AG09319 (cell line): ENCODE measurements at places on chromosomes 3 and 15.

DNA sequence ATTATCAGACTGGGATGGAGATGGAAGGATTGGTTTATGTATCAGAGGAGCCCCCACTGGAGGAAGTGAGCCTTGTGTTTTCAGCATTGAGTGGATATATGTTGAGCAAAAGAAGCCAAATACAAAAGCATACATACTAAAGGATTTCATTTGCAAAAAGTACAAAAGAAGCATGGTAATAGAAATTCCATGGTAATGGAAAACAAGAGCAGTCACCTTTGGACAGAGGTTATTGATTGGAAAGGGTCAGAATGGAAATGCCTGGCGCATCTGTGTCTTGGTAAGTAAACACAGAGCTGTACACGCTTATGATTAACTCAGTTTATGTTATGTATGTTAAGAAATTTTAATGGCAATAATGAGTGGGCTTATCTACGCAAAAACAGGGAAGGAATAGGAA lies 72.7 kb downstream of the DHX36 start:
- no peak for DNase-seq

DNA sequence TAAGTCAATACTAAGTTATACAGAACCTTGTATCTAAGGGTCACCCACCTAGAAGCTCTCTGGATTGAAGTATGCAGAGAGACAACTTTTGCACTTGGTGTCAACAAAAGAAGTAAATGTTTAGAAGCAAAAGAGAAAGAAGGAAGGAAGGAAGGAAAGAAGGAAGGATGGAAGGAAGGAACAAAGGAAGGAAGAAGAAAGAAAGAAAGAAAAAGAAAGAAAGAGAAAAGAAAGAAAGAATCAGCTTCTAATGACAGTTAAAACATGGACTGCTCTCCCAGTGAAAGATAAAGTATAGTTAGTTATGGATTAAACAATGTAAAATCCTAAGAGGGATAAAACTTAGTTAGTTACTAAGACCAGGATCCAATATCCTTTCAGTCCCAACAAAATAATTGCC lies 613.8 kb upstream of the NR2F2 start:
- DNase-seq = no peak

DNA sequence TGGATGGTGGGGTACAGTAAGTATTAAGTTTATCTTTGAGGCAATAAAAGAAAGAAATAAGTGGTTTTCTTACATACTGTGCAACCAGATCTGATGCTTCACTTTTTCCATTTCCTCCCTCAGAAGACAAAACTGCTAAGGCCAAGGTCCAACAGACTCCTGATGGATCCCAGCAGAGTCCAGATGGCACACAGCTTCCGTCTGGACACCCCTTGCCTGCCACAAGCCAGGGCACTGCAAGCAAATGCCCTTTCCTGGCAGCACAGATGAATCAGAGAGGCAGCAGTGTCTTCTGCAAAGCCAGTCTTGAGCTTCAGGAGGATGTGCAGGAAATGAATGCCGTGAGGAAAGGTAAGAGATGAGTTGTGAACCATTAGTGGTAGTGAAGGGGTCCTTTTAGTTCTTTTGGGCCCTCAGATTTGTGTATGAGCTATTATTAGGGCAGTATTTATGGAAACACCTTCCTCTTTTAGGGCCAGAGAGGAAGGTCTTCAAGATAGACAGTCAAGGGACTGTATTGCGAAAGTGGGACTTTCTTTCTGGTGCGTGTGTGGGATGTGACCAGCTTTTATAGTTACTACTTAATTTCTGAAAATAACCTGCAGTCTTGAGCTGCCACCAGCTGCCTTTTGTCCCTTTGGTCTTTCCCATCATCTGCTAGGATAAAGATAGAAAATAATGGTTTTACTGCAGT lies 4.6 kb downstream of the ALAS1 start:
- no peak for DNase-seq

DNA sequence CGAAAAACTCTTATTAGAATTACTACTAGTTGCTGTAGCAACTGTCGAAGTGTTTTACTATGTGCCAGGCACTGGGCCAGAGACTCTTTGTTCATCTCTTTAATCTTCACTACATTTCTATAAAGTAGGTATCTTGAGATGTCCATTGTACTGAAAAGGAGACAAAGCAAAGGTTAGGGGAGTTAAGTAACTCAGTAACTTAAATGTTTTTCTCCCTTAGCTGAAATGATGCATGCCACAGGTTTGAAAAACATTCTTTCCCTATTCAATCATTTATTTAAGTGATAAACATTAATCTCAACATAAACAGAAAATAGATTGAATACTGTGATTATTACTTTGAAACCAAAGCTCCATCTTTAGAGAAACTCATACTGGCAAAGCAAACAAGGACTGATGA lies 776.2 kb downstream of the FHIT start:
- no peak for DNase-seq

- no peak for DNase-seq
These were observed 46.6 kb downstream of the CEP70 start for GRCh38 chr3:138547342-138547975.

DNA sequence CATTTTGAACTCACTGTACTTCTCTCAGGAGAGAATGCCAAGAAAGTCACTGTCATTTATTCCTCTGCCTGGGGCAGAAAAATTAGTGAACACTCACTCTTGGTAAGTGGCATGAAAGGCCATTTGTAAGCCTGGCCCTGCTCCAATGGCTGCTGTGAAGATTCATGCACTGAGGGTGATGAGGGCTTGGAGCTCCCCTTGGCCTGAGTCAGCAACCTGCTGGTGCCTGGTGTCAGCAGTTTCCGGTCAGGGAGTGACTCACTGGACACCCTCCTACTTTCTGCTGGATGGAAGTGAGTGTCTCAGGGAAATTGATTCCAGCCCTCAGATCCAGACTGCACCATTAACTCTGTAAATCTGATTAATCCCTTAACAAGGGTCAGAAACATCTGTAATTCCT lies 37.6 kb downstream of the TRA2B start:
- DNase-seq = peak; percentile 61

- DNase-seq = no peak
These were observed 7.5 kb upstream of the IGSF11 start for GRCh38 chr3:119042162-119042561.
